ENCODE measurements at places on chromosomes 7 and 10.

GRCh38 chr7:100433276-100433591 lies 3.1 kb downstream of the PPP1R35 start:
- H3K27me3 ChIP-seq, result no peaks in the 10 kb centered on the region
- no peak overlapping the region for H3K27ac ChIP-seq
- H3K36me3 ChIP-seq, result peaks cover 40% of the 10 kb centered on the region

- no peak overlapping the region for H3K27ac ChIP-seq
- no peaks in the 10 kb centered on the region for H3K36me3 ChIP-seq
- DNase-seq, result no peak
These were observed 193.8 kb downstream of the EBF3 start for GRCh38 chr10:129770286-129770685.

DNA sequence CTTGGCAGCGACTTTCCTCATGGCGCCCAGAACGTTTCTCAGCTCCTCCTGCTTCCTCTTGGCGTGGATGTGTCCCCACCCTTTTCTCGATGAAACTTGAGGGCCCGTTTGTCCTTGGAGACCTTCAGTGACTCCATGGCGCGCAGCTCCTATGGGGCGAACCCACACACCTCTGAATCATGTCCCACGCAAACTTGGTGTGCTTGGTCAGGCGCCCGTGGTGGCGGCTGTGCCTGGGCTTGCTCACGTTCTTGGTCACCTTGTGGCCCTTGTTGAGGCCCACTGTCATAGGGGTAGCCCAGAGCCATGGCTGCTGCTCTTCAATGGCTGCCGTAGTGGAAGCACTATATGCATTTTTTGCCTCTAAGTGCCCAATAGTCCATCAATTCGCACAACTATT lies 117.5 kb upstream of the FOXP2 start:
- H3K4me3 ChIP-seq, result no peak overlapping the region
- H3K4me1 ChIP-seq, result peaks cover 11% of the 10 kb centered on the region
- no peak for DNase-seq
- no peaks in the 10 kb centered on the region for H3K36me3 ChIP-seq

GRCh38 chr10:132844069-132844809 lies 58.3 kb upstream of the NKX6-2 start:
- no peaks in the 10 kb centered on the region for H3K36me3 ChIP-seq
- no peak overlapping the region for H3K27ac ChIP-seq
- H3K27me3 ChIP-seq, result no peaks in the 10 kb centered on the region
- no peak for DNase-seq
- H3K4me1 ChIP-seq, result no peaks in the 10 kb centered on the region

DNA sequence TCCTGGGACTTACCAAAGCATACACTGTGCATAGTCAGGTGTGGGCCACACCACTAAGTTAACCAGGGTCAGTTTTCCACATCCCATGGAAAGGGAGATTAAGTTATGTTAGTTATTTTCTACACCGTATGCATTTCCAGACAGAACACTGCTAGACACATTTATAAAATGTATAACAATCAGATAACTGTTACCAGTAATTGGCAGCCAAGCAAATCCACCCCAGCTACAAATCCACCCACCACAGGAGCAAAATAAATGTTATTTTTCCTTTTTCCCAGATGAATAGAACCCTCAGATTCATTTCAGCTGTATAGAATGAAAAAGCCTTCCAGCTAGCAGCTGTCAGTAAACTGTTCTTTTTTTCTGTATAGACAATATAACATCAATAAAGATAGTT lies 256.9 kb upstream of the FZD1 start:
- no peaks in the 10 kb centered on the region for H3K27me3 ChIP-seq
- DNase-seq, result no peak
- H3K27ac ChIP-seq, result no peak overlapping the region
- no peaks in the 10 kb centered on the region for H3K4me1 ChIP-seq

- H3K4me1 ChIP-seq, result no peaks in the 10 kb centered on the region
- H3K36me3 ChIP-seq, result no peaks in the 10 kb centered on the region
- no peak overlapping the region for H3K4me3 ChIP-seq
- DNase-seq, result no peak
- H3K27me3 ChIP-seq, result no peaks in the 10 kb centered on the region
These were observed 74.3 kb downstream of the TMEM26 start for GRCh38 chr10:61378865-61379264.

DNA sequence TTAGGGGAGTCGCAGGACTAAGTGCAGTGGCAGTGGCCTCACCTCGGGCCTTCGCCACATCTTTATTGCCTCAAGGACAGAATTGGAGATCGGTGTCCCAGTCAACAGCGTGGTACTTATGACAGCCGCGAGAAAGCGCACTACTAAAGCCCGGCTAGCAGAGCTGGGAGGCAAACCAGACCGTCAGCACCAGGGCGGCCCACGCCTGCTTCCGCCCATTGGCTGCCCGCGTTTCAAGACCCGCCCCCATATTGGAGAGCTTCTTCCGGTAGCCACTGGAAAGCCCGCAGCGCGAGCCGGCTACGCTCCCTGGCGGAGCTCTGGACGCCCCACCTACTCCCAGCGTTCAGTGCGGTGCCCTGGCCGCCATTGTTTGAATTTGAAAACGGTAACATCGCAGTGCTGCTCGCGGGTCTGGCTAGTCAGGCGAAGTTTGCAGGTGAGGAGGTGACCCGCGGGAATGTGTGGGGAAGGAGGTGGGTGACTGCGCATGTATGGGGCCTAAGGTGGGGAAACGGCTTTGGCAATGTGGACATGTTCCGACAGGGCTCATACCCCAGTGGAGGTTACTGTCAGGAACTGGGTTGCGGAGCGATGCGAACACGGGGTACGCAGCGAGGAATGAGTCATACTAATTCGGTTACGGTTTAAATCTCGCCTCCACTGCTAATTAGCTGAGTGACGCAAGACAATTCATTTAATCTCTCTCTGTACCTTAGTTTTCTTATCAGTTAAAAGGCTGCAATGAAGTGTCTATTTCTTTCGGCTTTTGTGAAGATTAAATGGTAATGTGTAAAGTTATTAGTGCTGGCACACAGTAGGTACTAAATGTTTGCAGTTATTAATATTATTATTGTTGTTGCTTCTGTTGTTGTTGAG lies at the start of gene KIF20B:
TSS of gene KIF20B (plus strand) at position 349 of the 879 bp plus-strand sequence. CDS start 3,705 bp downstream, outside the sequence.
- peak within 1 kb of the TSS; percentile 97 for H3K27ac ChIP-seq
- H3K4me1 ChIP-seq, result peaks cover 20% of the 10 kb centered on the region
- no peaks in the 10 kb centered on the region for H3K36me3 ChIP-seq
- peak; percentile 75 for DNase-seq

DNA sequence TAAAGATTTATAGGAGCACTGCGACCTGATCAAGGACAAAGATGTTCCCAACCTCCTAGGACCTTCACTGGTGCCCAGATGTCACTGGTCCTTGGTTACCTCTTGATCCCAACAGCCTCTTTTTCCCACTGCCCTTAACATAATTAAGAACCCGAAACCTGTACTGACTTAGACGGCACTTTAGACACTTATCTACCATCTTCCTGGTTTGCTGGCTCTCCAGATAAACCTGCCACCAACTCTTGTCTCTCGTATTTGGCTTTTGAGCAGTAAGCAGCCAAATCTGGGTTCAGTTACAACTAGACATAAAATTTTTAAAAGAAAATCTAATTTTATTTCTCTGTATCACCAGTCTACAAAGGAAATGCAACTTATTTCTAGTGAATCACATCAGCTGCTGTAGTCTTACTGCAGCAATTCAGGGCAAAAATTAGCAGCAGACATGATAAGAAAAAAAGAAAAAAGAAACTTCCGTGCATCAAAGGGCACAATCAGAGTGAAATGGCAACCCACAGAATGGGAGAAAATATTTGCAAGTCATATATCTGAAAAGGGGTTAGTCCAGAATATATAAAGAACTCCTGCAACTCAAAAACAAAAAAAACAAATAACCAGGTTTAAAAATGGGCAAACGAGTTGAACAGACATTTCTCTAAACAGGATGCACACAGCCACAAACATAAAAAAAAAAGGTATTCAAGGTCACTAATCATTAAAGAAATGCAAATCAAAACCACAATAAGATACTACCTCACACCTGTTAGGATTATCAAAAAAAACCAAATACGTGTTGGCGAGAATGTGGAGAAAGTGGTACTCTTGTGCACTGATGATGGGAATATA lies 9.4 kb downstream of the ASB13 start:
- peaks cover 1% of the 10 kb centered on the region for H3K36me3 ChIP-seq
- no peaks in the 10 kb centered on the region for H3K27me3 ChIP-seq
- DNase-seq, result no peak
- no peak overlapping the region for H3K27ac ChIP-seq

- no peak overlapping the region for H3K4me3 ChIP-seq
- no peaks in the 10 kb centered on the region for H3K4me1 ChIP-seq
- no peaks in the 10 kb centered on the region for H3K27me3 ChIP-seq
- no peak for DNase-seq
- H3K27ac ChIP-seq, result no peak overlapping the region
- no peaks in the 10 kb centered on the region for H3K36me3 ChIP-seq
These were observed 172.1 kb downstream of the FRMD4A start for GRCh38 chr10:14158575-14158974.

GRCh38 chr10:60950300-60950699 lies 6.3 kb upstream of the RHOBTB1 start:
- H3K36me3 ChIP-seq, result no peaks in the 10 kb centered on the region
- no peak overlapping the region for H3K4me3 ChIP-seq
- no peaks in the 10 kb centered on the region for H3K27me3 ChIP-seq
- no peak overlapping the region for H3K27ac ChIP-seq
- DNase-seq, result no peak

DNA sequence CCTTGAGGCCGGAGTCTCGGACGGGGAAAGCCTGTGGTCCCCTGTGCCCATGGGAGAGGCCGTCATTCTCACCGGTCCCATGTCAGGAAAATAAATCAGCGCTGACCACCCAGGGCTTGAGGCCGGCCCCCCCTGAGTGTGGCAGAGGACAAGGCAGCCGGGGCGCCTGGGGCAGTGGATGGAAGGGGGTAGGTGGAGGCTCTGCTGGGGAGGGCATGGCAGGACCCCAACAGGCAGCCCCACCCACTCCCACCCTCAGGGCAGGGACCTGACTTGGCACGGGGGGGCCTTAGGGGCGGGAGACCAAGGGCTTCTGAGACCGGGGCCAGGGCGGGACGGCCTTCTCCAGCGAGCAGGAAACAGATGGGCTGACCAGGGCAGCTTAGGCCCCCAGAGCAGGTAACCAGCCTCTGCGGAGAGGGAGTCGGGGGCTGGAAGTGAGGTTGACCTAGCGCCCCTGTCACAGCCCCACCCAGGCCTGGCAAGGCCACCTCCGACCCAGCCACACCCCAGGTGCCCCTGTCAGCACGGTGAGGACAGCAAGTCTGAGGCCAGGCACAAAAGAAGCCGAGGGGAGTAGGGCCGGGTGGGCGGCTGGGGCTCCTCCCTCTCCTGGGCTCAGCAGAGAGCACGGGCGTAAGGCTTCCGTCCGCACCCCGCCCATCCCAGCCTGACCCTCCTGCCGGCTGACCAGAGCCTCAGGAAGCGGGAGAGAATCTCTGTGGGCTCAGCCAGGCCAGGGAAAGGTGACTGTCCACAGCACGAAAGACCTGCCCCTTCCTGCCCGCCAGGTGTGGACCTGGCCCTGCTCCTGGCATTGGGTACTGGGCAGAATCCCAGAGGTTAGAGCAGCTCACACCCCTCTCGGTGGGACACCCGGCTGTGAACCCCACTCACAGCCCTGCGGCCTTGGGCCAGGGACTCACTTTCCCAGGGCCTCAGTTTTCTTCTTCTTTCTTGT lies 87.4 kb downstream of the FOXL3 start:
- no peaks in the 10 kb centered on the region for H3K27me3 ChIP-seq
- no peak overlapping the region for H3K4me3 ChIP-seq
- no peaks in the 10 kb centered on the region for H3K36me3 ChIP-seq
- DNase-seq, result no peak
- no peak overlapping the region for H3K27ac ChIP-seq

DNA sequence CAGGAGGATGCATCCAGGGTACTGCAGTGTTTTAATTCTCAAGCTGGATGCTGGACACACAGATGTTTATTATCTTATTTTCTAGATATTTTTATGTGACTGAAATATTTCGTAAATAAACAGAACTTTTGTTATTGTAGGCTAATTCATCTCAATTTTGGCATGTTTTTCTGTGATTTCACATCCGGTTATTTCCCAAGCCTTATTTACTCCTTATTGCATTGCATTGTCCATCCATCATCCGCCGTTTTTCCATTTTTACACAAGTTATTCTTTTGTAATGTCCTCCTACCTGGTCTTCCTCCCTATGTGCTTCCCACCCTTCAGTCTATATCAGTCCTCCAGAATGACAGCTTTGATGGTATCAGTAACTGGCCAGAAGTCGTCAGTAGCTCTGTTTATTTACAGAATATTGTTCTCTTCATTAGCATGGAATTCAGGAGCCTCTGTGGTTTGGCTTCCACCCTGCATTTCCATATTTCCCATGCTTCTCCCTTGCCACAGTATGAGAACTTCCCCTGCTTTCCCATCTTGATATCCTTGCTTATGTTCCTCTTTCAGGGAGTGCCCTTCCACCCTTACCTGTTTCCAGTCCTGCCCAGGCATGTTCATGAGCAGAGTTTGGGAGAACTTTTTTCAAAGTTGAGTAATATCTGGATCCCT lies 16.1 kb downstream of the GNAI1 start:
- DNase-seq, result peak; percentile 79
- no peaks in the 10 kb centered on the region for H3K27me3 ChIP-seq

DNA sequence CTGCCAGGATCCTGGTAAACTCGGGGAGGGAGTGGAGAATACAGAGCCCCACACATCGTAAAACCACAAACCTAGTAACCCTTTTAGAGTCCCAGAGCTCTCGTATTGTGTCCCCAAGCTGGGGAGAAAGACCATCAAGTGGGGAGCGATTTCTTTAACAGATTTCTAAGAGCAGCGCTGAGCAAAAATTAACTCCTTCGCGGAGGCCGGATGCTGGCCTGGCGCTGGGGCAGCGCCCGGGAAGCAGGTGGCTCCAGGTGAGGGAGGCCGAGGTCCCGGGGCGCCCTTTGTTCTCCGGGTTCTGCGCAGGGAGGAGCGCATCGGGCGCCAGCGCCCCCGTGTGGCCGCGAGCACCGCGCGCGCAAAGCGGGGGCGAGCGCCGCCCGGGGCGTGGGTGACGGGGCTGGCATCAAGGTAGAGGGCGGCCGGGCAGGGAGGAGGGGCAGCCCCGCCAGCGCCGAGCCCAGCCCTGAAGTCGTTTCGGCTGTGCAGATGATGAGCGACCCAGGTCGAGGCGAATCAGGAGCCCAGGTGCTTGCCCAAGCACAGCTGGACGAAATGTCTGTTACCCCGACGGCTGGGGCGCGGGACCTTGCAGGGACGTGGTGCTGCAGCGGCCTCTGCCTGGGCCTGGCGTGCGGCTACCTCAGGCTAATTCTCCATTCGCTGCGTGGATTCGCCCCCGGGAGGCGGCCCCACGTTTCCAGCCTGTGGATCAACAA lies 10.4 kb upstream of the FGFR2 start:
- H3K36me3 ChIP-seq, result no peaks in the 10 kb centered on the region
- H3K27me3 ChIP-seq, result no peaks in the 10 kb centered on the region
- H3K4me1 ChIP-seq, result peaks cover 28% of the 10 kb centered on the region

- H3K36me3 ChIP-seq, result peaks cover 9% of the 10 kb centered on the region
- H3K27ac ChIP-seq, result no peak overlapping the region
- H3K4me3 ChIP-seq, result no peak overlapping the region
- no peaks in the 10 kb centered on the region for H3K27me3 ChIP-seq
- no peaks in the 10 kb centered on the region for H3K4me1 ChIP-seq
These were observed 17.1 kb downstream of the YKT6 start for GRCh38 chr7:44217852-44218402.

DNA sequence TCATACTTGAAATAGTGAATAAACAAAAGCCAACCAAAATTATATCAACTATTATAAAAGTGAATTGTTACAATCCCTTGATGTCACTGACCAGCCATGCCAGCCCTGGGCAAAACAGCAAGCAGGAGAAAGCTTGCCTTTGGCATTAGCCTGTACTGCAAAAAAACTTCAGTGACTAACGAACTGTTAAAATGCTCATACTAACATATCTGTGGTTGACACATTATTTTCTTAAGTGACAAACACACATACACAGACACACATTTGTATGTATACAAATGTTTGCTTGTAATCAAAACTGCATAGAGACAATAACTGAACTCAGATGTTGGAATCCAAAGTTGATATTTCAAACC lies 29.5 kb downstream of the CHCHD3 start:
- no peaks in the 10 kb centered on the region for H3K27me3 ChIP-seq
- H3K27ac ChIP-seq, result peak overlapping the region; percentile 76
- no peak overlapping the region for H3K4me3 ChIP-seq
- H3K36me3 ChIP-seq, result no peaks in the 10 kb centered on the region
- H3K4me1 ChIP-seq, result peaks cover 28% of the 10 kb centered on the region
